ENCODE measurements at places on chromosomes 6 and 20.

DNA sequence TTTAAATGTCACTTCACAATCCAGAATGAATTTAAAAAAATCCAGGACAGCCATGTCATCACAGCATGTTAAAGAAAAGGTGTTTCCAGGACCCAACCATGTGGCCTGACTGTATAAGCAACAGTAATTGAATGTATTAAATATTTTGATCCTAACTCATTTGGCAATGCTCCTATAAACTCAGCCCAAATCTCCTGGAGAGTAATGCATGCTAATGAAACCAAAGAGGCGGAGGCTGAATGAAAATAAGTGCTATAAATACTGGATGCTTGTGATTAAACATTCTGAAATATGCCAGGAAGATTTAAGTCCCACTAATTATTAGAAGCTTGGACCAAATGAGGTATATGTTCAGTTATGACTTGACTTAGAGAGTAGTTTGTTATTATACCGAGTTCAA, 486.8 kb downstream of the FRK start:
- no peak for DNase-seq

DNA sequence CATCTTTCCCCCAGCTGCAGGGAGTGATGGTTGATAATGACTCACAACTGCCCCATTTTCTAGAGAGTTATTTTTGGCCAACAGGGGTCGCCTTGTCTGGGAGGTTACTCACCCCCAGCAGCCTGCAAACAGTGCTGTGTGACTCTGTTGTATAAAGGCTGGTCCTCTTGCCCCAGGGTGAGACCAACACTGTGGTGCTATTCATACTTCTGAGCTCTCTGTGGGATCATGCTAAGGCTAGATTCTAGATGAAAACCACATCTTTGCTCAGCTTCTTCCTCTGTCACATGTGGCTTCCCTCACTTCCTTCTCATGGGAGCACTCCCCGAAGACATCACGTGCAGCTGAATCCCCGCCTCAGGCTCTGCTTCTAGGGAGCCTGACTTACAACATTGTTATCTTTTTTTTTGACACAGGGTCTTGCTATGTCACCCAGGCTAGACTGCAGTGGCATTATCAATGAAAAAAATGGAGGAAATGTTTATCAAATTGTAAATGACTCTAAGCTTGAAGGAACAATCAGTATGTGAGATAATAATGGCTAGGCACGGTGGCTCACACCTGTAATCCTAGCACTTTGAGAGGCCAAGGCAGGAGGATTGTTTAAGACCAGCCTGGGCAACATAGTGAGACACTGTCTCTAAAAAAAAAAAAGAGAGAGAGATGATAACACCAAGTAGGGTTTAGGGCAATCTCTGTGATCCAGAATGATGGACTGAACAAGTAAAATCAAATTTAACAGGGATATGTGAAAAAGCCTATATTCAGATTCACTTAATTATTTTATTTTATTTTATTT, 55.7 kb upstream of the SLC23A2 start:
- DNase-seq: peak; percentile 73

DNA sequence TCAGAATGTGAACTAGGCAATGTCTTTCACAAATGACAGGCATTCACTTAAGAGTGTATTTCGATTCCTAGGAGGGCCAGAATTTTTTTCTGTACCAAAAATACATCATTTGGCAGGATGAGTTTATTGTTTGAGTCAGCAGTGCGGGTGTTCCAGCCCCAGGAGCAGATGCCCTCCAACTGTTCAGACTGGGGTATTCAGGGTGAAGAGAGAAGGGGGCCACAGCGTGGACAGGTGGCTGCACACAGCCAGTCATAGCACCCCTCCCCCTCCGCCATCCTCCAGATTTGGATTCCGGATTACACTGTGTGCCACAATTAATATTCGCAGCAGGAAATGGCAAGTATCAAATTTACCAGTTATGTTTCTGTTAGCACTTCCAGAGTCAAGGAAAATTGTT, 38.6 kb downstream of the RIPOR2 start:
- DNase-seq: no peak

DNA sequence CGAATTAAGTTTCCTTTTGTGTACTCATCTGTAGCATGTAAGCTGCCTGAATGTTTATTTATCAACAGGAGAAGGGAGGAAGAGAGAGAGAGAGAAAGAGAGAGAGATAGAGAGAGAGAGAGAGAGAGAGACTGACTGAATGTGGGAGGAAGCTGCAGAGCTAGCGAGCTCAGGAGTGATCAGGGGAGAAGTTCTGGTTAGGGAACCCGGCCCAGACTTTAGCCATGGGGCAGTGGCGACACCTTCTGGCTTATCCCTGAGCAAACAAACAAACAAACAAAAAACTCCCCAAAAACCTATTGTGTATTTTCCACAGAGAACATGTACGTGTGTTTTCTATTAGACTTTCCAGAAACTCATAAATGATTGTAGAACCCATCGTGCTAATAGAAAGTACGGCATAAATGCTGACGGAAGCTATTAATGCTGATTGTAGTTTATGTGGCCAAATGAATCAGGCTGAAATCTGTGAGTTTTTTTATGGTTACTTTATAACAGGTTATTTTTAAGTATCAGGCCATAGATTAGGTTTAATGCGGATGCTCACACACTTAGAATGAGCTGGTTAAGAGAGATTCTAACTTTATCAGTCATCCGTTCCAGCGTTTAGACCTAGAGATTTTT, 92.8 kb downstream of the CLIC5 start:
- DNase-seq: peak; percentile 88

DNA sequence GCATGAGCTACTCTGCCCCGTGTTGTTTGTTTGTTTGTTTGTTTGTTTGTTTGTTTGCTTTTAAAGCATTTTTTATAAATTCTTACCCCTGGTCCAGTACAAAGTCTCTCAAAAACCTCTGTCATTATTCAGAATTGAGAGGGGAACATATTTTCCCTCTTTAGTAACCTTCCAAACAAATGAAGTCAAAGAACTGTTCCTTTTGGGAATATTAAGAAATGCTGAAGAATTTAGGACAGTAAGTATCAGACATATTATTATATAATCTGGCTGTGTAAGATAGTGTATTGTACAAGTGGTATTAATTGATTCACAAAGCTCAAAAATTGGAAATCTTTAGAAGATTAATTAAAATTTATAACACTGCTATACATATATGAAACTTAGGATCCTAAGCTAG, 54.7 kb downstream of the BMP5 start:
- no peak for DNase-seq

DNA sequence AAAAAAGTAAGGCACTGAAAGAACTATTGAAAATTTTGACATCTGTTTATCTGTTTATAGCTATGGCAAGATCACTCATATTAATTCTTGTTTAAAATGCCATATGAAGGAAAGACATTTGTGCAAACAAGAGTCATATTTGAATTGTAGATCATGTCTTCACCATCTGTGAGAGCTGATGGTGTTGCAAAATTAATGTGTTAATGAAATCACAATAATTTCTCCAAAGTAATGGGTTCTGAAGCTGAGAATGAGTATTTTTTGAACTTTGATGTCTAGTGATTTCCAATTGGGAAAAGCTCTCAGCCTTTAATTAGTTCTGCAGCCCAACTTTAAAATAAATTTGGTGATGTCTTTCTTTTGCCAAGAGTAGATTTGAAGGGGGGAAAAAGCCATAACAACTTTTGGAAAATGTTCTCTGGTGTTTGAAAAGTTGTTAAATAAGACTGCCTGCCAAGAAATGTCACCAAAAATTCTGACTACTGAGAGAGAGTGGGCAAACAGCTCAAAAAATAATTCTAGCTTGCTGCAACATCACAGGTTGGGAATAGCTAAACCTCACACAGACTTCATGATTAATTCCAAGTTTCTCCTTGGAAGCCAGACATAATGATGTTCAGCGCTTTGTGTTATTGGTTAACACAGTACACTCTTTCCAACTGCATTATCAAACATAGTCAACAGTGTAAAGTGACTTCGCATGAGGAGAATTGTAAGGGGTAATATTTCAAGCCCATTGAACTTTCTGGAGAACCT, 142.6 kb downstream of the SOBP start:
- DNase-seq: peak; percentile 61

DNA sequence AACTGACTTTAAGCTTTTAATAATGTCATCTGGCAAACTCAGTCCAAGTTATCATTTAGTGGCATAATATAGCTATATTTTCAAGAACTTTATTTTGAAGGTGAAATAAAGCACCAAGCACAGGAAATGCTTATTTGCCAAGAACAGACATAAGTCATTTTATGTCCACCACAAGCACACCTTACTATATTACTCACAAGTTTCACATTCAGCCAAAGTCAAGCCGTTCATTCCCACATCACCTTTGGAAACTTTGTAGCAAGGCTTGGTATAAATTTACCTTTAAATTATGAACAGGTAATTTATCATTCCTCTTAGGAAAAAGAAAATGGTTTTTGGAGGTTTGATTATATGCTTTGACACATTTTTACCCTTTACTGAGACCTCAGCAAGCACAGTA, 236.8 kb upstream of the FKBP1C start:
- no peak for DNase-seq

DNA sequence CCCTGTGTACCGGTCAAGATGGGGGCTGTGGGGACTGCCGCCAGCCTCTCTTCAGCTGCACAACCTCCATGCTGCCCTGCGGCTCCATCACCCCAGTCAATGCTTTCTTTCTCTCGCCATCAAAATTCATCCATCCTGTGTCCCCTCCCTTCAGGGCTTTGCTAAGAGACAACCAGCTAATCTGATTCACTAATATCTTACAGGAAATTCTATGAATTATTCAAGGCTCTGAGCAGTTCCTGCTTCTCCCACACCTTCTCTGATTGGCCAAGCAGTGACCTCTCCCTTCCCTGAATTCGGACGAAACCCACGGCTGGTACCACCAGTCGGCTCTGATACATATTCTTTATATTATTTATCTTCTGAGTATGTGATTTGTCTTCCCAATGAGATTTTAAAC, 13.8 kb downstream of the ITPR3 start:
- no peak for DNase-seq

- DNase-seq: no peak
Observed at GRCh38 chr6:53269827-53270226, 78.9 kb downstream of the ELOVL5 start.

DNA sequence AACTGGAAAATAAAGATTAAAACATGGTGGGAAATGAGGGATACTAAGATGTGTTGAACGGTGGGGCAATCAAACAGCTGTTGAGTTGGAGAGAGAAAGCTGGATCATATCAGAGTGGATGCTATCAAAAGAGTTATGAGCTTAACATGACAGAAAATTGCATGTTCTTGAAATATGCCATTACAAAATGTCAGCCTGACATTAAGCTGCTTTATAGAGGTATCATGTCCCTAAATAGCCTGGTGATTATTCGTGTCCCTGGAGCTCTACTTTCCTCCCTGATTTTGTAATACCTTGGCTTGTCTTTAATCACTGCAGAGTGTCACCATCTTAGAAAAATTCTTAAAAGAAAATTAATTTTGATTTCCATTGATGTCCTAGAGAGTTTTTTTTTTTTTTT, 223.1 kb downstream of the PHF3 start:
- DNase-seq: no peak

- no peak for DNase-seq
Observed at GRCh38 chr20:3227506-3227905, 11.5 kb downstream of the SLC4A11 start.

GRCh38 chr6:26629359-26629758, 30.2 kb downstream of the ZNF322 start:
- DNase-seq: no peak

DNA sequence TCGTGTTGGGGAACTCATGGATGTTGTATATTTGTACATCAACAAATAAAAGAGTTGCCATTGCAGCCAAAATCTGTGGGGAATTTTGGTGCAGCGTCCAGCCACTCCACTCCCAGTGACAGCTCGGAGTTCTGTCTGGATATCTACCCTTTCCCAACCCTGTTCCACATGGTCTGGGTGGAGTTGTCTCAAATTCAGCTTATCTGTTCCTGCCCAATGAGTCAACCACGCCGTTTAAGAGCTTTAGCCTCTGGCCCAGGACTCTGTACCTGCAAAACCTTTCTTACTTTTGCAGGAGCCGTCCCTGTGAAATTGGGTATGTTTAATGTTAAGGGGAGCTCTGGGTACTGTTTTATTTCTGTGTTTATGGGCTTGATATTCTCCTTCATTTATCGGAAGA, 33.9 kb upstream of the OVOL2 start:
- no peak for DNase-seq

DNA sequence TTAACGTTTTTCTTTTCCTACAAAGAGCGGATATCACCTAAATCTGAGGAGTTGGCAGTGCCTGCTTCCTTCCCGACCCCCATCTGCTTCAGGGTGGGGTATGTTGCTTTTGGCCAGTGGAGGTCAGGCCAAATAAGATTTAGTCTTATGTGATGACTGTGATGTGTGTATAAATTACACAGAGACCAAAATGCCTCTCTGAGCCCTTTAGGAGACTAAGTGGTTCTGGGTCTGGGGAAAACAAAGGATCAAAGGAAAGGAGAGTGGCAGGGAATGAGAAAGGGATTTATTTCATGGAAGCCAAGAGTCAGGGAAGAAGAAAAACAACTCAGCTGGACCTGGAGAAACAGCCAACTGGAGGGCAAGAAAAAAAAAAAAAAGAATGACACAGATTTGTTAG, 39.1 kb upstream of the TBC1D7 start:
- no peak for DNase-seq

DNA sequence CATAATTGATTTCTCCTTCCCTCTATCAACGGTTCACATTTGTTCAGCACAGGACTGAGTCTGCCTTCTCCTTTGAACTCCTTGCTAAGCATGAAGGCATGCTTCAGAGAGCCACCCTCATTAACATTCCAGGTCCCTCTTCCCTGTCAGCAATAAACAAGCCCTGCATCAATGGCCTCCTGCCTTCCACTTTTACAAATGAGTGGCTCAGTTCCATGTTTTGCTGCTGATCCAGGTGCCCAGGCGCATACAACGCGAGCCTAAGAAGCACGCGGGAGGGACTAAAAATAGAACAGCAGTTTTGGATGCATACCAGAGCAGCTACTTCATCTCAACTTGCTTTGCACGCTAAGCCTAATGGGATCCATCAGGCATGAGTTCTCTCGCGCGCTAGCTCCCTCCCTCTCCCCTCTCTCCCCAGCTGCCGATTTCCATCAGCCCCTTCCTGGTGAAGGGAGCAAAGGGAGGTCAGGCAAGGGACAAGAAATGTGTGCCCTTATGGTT, 53.4 kb downstream of the TRAF3IP2 start:
- DNase-seq: peak; percentile 99

Measured in skin of body (tissue), 3 donors.